Right renal pelvis (tissue), 4 donors: ENCODE measurements at places on chromosomes 7 and 10. TPM values are rescaled to one million over a fixed set of nuclear protein-coding genes. Genes with fewer than 3 reads are reported as not detected.
A peak's percentile ranks its signal among the peaks of the same experiment; 100 is the strongest.

DNA sequence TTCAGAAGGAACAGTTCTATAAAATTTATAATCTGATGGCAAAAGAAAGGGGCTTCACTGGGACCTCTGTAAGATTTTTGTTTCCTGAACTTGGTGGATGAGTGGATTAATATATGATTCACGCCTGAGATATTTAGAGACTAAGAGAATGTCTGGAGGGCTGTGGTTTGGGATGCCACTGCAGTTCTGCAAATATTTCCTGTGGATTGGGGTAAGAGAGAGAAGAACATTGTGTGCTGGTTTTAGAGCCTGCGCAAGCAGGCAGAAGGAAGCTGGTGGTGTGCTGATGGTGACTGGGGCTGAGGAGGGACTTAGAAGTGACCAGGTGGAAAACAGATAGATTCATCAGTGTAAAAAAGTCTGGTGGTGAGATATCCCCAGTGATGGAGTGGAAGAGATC lies 87.0 kb downstream of the SUGCT start:
- no peak for DNase-seq

GRCh38 chr7:25158966-25159365 lies 33.9 kb upstream of the CYCS start:
- DNase-seq = no peak

DNA sequence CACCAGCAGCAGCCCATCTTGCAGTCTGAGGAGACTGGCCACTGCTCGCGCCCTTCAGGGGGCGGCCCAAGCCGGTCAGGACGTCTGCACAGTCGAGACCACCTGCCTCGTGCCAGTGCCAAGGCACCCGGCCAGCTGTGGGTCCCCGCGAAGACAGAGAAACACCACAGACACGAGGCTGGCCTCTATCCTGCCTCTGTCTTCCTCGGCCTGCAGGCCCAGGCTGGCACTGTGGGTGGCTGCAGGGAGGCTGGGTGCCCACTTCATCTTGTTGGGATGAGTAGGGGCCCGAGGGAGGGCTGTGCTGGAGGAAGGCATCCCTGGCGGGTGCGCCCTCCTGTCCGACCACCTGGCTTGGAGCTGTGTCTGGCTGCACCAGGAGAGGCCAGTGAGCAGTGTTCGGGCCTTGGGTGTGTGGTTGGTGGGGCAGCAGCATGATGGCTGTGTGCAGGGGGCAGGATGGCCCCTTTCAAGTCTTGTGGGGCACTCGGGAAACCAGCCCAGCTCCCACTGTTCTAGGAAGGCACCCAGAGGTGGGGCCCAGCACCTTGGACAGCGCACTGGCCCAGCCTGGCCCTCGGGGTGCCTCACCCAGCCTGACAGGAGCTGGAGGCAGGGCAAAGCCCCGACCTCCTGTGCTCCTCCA lies 7.3 kb downstream of the DPYSL4 start:
- no peak for DNase-seq

GRCh38 chr7:23353172-23353571 lies 54.0 kb downstream of the MALSU1 start:
- no peak for DNase-seq

GRCh38 chr7:77413861-77414424 lies 2.2 kb downstream of the GSAP start:
- no peak for DNase-seq

GRCh38 chr10:22684699-22685098 lies 29.7 kb downstream of the PIP4K2A start:
- no peak for DNase-seq

DNA sequence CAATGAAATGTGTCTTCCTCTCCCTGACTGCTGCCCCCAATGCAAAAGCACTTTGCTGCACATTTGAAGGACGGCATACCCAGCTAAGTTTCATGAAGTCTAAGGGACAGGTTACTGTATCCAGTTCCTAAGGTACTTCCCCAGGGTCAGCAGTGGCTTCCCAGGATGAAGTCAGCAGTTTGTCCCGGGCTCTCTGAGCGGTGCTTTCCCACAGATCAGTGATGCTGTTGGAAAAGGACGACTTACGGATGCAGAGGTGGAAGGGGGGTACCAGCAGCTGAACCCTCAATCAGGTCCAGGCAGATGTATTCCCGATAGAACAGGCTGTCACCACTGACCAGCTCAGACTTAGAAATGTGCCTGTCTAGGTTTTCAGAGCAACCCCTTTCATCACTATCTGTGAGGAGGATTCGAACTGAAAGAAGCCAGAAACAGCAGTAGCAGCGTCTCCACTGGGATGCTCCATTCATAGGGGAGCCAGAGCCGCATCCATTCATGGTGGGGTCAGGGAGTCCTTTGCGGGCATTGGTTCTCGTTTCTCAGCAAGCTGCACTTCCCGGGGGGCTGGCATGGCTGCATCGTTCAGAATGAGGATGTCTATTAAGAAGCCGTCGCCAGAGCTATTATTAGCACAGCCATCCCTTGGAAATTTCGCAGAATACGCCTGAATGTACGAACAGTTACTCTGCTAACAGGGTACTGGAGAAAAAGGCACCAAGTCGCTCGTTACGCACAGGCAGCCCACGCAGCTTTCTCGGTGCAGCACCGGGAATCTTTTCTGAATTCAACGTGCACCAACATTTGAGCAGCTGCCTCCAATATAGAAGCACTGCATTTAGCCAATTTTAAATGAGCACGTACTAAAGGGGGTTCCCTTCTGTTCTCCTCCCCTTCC lies 303.7 kb downstream of the PRPF18 start:
- no peak for DNase-seq

DNA sequence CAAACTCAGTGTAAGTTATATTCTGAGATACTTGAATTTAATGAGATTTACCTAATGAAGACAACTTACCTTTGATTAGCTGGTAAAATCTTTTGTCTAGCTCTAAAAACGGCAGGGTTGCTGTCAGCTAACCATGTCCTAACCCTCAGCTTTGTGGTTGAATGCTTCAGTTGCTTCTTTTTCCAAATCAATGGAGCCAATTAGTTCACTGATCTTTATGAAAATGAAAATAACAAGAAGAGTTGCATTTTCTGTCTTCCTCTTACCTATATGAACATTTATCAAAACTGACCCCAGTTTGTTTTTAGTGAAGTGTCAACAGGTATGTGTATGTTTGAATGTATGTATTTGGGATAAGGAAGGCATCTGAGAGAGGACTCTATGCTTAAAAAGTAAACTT lies 253.1 kb upstream of the MTPN start:
- DNase-seq = no peak

DNA sequence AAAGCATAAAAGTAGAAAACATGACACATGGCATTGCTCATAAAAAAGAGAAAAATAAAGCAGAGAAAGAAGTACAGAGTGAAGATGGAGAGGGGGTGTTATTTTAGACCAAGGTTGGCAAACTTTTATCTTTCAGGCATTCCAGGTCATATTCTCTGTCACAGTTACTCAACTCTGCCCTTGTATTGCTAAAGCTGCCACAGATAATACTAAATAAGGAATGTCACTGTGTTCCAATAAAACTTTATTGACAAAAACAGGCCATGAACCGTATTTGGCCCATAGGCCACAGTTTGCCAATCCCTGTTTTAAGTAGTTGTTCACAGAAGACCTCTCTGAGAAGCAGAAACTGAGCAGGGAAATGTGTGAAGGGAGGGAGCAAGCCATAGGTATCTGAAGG lies 167.4 kb downstream of the GLI3 start:
- no peak for DNase-seq

DNA sequence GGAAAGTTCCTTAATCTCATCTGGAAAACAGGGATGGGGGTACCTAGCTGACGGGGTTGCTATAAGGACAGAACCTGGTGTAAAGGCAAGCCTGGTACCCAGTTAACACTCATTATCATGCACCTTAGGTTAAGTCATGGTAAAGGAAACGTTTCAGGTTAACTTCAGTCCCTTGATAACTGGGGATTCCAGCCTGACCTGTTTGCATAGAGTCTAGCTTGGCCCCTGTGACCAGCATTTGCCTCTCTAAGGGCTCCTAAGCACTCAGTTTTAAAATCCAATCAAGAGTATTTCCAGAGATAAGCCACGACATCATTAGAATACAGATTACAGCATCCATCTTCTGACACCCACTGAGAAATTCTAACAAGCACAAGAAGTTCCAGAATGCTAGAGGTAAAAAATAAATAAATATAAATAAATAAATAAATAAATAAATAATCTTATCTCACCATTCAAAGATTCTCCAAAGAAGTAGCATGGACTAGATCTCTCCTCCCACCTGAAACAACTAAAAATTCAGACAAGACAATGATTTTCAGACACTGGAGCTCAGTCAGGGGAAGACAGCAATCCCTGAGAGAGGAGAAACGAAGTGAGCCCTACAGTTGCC lies 184.6 kb downstream of the KCNMA1 start:
- no peak for DNase-seq

GRCh38 chr7:537911-538634 lies 18.4 kb upstream of the PDGFA start:
- no peak for DNase-seq

DNA sequence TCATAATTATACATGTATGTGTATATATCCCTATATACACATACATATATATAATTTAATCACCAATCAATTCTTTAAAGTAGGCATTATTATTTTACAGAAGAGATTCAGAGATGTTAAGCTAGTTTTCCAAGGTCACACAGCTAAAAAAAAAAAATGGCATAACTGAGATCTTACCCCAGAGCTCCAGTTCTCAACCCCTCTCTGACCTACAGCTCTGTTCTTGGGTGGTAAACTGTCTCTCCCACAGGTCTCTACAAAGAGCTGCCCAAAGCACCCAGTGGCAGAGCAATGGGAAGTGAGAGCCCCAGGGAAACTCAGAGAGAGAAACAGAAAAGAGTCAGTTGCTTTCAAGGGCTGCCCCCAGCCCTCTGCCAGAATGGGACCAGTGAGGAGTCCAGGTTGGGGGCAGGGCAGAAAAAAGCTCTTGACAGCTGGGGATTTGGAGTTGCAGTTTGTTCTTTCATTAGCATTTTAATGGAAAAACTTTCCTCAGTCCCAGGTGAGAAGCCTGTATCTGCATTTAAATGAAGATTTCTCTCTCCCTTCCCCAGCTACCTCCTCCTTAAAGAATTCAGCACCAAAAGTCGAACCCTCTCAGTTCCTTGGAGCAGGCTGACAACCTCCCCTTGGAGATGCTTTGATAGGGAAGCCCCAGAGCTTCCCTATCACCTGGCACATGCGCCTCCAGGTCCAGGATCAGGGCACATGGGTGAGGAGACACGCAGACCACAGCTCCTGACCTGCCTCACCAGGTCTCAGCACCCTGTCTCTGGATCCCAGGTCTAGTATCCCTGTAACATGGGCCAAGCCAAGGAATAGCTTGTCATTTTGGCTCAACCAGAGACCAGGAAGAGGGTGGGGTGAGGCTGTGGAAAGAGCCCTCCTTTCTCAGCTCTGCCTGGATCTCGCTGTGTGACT lies 388.1 kb downstream of the PLXNA4 start:
- no peak for DNase-seq

GRCh38 chr7:83119494-83119893 lies 43.2 kb downstream of the PCLO start:
- no peak for DNase-seq

GRCh38 chr7:101220295-101220694 lies 2.3 kb downstream of the ZNHIT1 start:
- DNase-seq = no peak

GRCh38 chr7:23183279-23184012 lies 1.6 kb downstream of the NUP42 start:
- DNase-seq = no peak

GRCh38 chr7:151410405-151411390 lies 860 bp upstream of the WDR86 start:
- peak; percentile 50 for DNase-seq

DNA sequence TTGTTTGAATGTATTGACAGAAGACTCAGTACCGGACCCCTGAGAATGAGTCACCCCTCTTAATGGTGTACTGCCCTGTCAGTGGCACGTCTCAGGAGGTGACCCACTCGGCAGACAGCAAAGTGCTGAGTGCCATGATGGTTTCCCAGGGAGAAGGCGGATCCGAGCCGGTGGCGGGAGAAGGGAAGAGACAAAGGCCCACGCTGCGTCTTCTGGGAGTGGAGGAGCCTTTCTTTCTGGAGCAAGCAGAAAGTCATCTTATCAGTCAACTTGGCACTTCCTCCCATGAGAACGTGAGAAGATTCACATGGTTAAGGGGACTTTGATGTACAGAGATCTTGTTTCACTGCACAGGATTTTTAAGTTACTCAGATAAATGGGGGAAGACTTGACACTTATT lies 14.6 kb upstream of the PPP2R2D start:
- DNase-seq = no peak

CCNY gene
- 110 TPM for polyA plus RNA-seq

HIPK2 gene
- polyA plus RNA-seq = 88.4 TPM

NEUROG3 gene
- not detected for polyA plus RNA-seq

CBLL1 gene
- polyA plus RNA-seq = 34.0 TPM

COBL gene
- 17.4 TPM for polyA plus RNA-seq

SVIL gene
- polyA plus RNA-seq = 42.1 TPM

CYP3A5 gene
- 1.2 TPM for polyA plus RNA-seq

TWIST1 gene
- polyA plus RNA-seq = 10.7 TPM

HGF gene
- 2.5 TPM for polyA plus RNA-seq

VENTX gene
- 0.24 TPM for polyA plus RNA-seq

GBX1 gene
- polyA plus RNA-seq = 0.22 TPM
